Neural crest cell (in vitro differentiated cells): ENCODE measurements at places on chromosomes 4 and X. TPM values are rescaled to one million over a fixed set of nuclear protein-coding genes. Genes with fewer than 3 reads are reported as not detected.

DNA sequence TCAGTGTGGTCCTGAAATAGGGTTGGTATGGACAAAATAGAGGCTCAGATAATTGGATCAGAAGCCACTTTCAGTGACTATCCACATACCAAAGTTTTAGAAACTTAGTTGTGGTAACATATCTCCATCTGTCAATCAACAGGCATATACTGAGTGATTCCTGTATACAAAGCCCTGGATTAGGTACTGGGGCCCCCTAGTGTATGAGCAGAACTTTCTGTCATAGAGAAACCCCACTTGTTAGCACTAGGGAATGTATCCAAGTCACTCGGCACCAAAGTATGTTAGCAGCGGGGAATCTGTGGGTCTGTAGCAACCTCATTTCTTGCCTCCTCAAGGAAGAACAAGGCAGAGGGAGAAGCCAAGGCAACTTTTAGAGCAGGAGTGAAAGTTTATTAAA, 50.7 kb downstream of the MAP7D3 start:
- H3K27me3 ChIP-seq: no peaks in the 10 kb centered on the region
- H3K36me3 ChIP-seq: peaks cover 2% of the 10 kb centered on the region
- H3K4me3 ChIP-seq: no peak overlapping the region
- DNase-seq: no peak

DNA sequence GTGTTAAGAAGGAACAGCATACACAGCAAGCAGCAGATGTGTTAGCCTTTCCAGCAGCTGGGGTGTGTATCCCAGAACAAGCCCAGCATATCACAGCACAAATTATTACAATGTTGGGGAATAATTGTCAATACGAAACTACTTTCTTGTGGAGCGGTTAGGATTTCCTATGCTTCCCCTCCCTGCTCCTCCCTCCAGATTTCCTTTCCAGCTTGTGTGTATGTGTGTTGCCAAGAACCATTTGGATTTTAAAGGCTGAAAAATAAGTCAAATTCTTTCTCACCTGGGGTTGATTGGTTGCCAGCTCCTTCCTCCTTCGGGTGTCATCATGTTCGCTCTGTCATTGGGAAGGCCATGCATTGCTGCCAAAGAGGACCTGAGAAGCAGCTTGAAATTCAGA, 178.2 kb upstream of the FRMPD4 start:
- no peaks in the 10 kb centered on the region for H3K27me3 ChIP-seq
- DNase-seq: no peak
- no peak overlapping the region for H3K4me3 ChIP-seq
- H3K36me3 ChIP-seq: no peaks in the 10 kb centered on the region
- H3K27ac ChIP-seq: no peak overlapping the region
- no peaks in the 10 kb centered on the region for H3K4me1 ChIP-seq

DNA sequence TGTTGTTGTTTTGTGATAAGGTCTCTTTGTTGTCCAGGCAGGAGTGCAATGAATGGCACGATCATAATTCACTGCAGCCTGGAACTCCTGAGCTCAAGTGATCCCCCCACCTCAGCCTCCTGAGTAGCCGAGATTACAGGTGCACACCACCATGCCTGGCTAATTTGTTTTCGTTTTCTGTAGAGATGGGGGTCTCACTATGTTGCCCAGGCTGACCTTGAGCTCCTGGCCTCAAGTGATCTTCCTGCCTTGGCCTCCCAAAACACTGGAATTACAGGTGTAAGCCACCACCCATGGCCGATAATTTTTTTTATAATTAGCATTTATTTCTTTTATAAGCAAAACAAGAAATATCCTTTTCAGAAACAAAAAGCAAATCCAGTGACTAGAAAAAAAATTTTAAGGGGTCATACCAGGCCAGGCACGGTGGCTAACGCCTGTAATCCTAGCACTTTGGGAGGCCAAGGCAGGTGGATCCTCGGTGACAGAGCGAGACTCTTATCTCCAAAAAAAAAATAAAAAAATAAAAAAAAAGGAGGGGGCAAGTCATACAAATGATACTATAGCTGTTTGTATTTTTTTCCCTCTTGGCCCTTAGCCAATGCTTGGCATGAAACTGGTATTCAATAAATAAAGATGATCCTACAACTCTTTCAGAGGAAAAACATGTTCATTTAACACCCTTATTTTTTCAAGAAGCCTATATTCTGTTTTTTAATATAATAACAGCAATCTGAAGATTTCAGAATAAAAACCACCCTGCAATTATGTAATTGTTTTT, 3.4 kb downstream of the PLAC8 start:
- no peak for DNase-seq
- H3K36me3 ChIP-seq: no peaks in the 10 kb centered on the region
- no peak overlapping the region for H3K27ac ChIP-seq
- H3K4me3 ChIP-seq: peak overlapping the region; percentile 93

Gene POU3F4
- total RNA-seq: 13.0 and 13.8 TPM in 2 replicates

Gene CT45A10
- total RNA-seq: not detected in 2 replicates
